Glutamatergic neuron (in vitro differentiated cells): ENCODE measurements at places on chromosomes 1 and 21. TPM values are rescaled to one million over a fixed set of nuclear protein-coding genes. Genes with fewer than 3 reads are reported as not detected.
A peak's percentile ranks its signal among the peaks of the same experiment; 100 is the strongest.

GRCh38 chr1:56380531-56380930 is 198.8 kb downstream of the PLPP3 start:
- no peak for DNase-seq

- no peak for DNase-seq
These were observed 13.0 kb upstream of the TTC22 start for GRCh38 chr1:54814126-54814498.

GRCh38 chr1:29166291-29166878 is 15.3 kb downstream of the SRSF4 start:
- no peak for DNase-seq

The WNT9A gene
- 13.8 TPM for total RNA-seq

DNA sequence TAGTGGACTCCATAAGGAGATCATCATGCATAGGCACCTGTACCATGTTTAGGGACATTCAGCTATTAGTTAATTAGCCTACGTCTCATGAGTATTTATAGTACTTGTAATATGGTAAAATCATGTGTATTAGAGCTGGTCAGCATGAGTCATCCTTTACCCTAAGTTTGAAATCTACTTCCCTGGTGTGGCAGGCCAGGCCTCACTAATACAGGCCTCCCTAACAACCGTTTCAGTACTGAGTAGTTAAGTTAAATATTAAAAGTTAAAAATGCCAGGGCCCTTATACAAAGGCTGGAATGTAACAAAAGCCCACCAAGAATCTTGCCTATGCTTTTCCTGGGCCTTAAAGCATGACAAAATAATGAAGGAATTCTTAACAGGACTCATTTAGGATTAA is 356.3 kb upstream of the DPYD start:
- DNase-seq, result no peak

The PRDM15 gene
- 10.2 TPM for total RNA-seq

DNA sequence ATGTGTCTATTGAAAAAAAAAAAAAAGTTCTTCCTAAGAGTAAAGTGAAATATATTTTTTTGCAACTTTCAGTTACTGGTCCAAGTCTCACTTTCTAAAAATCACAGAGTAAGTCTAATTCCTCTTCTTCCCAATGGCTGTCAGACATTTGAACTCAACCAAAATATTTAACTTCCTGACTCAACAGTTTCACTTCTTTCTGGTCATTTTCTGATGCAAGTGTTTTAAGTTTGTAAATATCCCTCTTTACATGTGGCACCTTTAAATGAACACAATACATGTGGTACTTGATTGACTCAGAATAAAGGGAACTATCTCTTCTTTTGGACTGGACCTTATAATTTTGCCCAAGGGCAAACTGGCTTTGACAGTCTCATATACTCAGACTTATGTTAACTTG is 76.7 kb downstream of the ASH1L start:
- DNase-seq, result no peak

DNA sequence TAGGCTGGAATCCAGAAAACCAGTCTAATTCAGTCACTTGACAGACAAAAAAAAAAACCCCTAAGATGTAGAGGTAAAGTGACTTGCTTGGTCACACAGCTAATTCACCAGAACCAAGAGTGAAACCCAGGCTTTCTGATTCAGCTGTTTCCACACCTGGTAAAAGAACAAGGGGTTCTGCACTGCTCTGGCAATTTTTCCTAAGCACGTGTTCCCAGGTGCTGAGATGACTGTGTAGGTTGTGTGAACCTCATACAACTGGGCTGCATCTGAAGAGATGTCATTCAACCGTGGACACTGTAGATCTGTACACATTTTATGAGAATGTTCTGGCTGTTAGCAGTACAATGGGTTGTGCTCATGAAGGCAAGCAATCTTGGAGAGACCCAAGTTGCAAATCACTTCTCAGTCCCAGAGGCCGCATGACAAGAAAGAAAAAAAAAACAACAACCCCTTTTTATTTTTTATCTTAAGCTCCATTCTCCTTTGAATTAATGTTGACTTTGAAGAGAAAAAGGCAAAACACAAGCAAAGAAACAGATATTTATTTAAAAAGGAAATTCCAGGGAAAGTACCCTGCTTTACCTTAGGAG is 95.4 kb downstream of the INTS7 start:
- no peak for DNase-seq

GRCh38 chr1:156856282-156856785 is 2.6 kb downstream of the INSRR start:
- DNase-seq, result no peak

GRCh38 chr1:71921935-71922559 is 360.3 kb downstream of the NEGR1 start:
- no peak for DNase-seq

DNA sequence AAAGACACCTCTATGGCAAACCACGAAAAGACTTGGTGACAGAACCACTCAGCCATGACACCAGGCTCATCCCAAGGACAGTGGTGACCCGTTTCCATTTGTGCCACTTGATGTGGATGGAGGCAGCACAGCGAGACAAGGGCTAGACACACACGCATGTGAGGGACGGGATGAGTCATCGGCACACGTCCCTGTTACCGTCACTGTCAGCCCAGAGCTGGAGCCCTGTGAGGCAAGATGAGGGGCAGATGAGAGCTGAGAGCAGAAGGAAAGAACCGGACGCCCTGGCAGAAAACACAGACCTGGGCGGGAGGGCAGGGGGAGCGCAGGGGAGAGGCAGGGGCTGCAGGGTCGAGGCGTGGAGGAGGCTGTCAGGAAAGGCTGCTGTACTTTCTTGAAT is 57.8 kb downstream of the SIK1 start:
- peak; percentile 50 for DNase-seq

The DENND4B gene
- 72.9 TPM for total RNA-seq

DNA sequence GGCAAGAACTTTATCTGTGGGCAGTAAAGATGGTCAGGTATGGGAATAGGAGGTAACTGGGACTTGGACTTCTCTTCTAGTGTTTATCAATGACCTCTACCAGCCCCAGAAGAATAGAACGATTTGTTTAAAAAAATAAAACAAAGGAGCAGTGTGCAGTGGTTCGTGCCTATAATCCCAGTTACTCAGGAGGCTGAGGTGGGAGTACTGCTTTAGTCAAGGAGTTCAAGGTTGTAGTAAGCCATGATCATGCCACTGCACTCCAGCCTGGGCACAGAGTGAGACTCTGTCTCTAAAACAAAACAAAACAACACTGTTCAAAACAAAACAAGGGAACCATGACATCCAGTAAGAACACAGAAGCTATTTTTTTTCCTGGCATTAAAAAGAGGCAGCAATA is 4.3 kb downstream of the RNF19B start:
- DNase-seq, result no peak

- no peak for DNase-seq
These were observed 35.9 kb upstream of the RASAL2 start for GRCh38 chr1:178057912-178058534.

DNA sequence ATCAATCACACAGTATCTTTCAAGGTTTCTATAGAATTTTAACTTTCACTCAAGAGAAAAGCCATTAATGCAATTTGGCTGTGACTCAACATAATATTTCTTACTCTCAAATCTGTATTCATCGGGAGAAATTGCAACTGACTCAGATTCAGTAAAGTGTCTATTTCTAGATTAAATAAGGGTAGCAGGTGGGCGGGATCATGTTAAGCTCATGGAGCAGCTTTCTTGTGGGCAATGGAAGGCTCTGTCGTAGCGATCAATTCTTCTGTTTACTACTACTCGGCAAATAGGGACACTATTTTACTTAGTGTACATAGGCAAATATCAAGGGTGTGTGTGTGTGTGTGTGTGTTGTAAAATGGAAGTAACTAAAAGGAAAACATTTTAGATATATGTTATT is 423.6 kb upstream of the NEGR1 start:
- no peak for DNase-seq

DNA sequence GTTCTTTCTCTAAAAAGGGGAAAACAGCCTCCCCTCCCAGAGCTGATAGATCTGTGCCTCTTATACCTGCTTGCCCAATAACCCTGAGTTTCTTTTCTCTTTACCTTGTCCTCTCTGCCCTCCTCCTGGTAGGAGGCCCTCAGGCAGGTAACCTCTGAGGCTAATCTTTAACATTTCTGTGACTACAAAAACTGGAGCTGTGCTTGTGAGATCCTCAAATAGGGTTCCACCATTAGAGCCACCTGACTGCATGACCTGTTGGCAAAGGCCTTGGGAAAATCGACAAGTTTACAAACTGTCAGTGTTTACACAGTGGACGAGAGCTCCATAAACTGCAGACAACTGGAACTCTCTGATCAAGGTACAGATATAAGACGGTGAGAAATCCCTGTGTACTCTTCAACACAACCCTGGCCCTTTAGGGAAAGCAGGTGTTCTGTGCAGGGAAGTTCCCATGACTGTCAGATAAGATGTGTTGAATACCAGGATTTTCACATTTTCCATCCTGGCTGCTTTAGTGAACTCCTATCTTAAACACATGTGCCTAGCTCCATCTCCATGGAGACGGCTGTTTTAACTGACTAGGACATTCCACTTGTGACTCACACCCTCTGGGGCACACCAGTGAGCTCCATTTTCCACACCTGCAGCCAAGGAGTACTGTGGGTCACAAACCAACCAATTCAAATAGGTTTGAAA is 38.3 kb downstream of the ECE1 start:
- DNase-seq, result no peak

The OR2AK2 gene
- total RNA-seq, result 0.49 TPM

DNA sequence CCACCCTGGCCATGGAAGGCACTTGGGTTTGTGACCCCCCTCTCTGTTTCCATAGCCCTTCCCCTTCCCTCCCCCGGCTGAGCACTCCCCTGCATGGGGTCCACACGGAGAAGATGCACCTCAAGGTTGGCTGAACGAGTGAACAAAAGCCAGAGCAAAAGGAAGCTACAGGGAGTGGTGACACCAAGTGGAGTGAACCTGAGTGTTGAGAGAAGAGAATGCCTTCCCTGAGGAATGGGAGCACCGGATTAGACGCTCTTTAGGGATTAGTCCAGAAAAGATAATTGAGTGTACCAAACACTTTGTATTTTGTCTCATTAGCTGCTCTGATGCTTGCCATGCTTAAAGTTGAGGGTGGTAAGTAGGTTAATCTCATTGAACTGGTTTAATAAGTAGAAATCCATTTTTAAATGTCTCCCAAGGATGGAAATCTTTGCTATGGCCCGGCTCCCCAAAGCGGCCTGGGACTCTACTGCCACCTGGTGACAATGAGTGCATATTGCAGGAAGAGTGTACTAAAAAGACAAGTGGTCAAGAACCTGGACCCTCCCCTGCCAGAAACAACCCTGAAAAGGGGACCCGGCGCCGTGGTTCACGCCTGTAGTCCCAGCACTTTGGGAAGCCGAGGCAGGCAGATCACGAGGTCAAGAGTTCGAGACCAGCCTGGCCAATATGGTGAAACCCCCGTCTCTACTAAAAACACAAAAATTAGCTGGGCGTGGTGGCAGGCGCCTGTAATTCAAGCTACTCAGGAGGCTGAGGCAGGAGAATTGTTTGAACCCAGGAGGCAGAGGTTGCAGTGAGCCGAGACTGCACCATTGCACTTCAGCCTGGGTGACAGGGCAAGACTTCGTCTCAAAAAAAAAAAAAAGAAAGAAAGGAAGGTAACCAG is 150.6 kb upstream of the ZC3H12A start:
- peak; percentile 70 for DNase-seq

DNA sequence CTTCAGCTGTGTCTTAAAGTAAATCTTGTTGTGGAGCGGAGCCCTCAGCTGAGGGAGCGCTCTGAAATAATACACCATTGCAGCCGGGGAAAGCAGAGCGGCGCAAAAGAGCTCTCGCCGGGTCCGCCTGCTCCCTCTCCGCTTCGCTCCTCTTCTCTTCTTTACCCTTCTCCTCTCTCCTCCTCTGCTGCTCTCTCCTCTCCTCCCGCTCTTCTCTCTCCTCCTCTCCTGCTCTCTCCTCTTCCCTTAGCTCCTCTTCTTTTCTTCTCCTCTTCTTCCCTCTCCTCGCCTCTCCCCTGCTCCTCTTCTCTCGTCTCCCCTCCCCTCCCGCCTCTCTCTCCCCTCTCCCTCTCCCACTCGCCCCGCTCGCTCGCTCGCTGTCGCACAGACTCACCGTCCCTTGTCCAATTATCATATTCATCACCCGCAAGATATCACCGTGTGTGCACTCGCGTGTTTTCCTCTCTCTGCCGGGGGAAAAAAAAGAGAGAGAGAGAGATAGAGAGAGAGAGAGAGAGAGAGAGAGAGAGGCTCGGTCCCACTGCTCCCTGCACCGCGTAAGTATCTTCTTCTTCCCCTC is at the start of gene PROX1:
TSS of gene PROX1 (plus strand) at position 47 of the 580 bp plus-strand sequence. CDS start 8,563 bp downstream, outside the sequence.
- DNase-seq, result peak; percentile 65

DNA sequence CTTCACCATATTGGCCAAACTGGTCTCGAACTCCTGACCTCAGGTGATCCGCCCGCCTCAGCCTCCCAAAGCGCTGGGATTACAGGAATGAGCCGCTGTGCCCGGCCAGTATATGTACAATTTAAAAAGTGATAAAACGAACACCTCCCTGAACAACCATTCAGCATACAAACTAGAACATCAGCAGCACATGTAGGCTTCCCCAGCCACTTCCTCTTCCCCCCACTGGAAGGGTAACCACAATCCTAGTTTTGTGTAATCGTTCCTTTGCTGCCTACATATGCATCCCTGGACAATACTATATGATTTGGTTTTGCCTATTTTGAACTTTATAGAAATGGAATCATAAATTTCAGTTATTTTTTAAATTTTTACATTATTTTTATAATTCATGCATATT is 60.4 kb downstream of the DESI2 start:
- no peak for DNase-seq

DNA sequence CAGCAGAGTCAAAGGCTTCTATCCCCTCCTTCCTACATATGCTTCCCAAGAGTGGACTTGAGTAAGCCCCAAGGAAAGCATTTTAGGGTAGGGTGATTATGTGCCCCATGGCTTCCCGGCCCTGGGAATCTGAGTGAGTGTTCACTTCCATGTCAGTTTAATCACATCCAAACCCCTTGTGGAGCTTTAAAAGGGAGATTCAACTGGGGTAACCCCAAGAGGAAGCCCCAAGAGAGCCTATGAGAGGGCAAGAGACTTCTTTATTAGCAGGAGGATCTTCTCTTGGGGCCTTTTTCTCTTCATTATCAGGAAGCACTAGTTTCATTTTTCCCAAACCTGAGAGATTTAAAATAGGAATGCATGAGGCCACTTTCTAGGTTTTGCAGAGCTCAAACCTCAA is 97.0 kb upstream of the IRF2BP2 start:
- DNase-seq, result no peak

DNA sequence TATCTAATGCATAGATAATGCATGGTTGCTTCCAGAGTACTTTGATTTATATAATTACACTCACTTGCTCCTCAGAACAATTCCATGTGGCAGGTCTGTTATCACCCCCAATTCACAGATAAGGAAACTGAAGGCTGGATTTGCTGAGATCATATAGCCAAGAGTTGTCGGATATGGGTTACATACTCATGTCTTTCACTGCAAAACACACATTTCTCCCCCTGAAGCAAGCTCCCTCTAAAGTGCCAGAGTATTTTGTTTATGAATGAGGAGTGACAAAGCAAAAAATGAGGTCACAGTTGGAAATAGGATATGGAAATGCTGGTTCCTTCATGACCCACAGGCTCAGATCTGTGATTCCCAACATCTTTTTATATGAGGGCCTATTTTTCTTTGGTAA is 134.2 kb downstream of the ROR1 start:
- no peak for DNase-seq

GRCh38 chr1:39034114-39034654 is 8.0 kb downstream of the NDUFS5 start:
- no peak for DNase-seq

- DNase-seq, result peak; percentile 48
These were observed 80.9 kb upstream of the ZC3H12A start for GRCh38 chr1:37393173-37394120.
